Dermis lymphatic vessel endothelial cell (primary cell): ENCODE measurements at places on chromosomes 11 and 22. TPM values are rescaled to one million over a fixed set of nuclear protein-coding genes. Genes with fewer than 3 reads are reported as not detected.

MOV10L1 gene
- total RNA-seq: 26.8 and 32.8 TPM in 2 replicates

PDE2A gene
- 262 and 369 TPM in 2 replicates for total RNA-seq

OR52N4 gene
- total RNA-seq: not detected in 2 replicates

VPREB3 gene
- 0.22 TPM in 1 of 2 replicates, not detected in the other for total RNA-seq

FGF3 gene
- not detected in 2 replicates for total RNA-seq

GPR137 gene
- total RNA-seq: 6.0 and 7.7 TPM in 2 replicates

NRGN gene
- 0.11 and 0.17 TPM in 2 replicates for total RNA-seq

RTN4R gene
- 0.77 and 1.3 TPM in 2 replicates for total RNA-seq

P2RX6 gene
- total RNA-seq: under 0.01 TPM in 1 of 2 replicates, not detected in the other

P2RY2 gene
- total RNA-seq: under 0.01 and 0.11 TPM in 2 replicates

GNAZ gene
- 0.22 and 0.52 TPM in 2 replicates for total RNA-seq

SYCE3 gene
- total RNA-seq: not detected in 2 replicates

BTG4 gene
- total RNA-seq: not detected in 2 replicates

RASL10A gene
- 6.2 and 22.6 TPM in 2 replicates for total RNA-seq

GRM5 gene
- total RNA-seq: 0.09 and 0.11 TPM in 2 replicates

APOBEC3F gene
- 3.6 and 4.5 TPM in 2 replicates for total RNA-seq
